GM04503 (cell line): ENCODE measurements at places on chromosomes 3 and 15.

DNA sequence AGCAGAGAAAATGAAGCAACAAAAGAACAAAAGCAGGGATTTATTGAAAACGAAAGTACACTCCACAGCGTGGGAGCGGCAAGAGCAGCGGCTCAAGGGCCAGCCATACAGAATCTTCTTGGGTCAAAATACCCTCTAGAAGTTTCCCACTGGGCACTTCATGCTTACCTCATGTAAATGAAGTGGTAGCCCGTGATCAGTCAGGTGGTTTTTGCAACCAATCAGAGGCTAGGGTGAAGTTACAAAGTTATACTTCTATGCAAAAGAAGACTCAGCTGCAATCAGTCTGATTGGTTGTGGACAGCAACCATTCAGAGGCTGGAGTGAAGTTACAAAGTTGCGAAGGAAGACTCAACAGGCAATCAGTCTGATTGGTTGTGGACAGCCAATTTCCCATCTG lies 37.8 kb upstream of the TRH start:
- DNase-seq, result peak; percentile 62

- peak; percentile 16 for DNase-seq
Measured at GRCh38 chr3:13301286-13301987, 118.7 kb downstream of the NUP210 start.

GRCh38 chr15:39579487-39580116 lies 1.3 kb upstream of the THBS1 start:
- DNase-seq, result peak; percentile 98

DNA sequence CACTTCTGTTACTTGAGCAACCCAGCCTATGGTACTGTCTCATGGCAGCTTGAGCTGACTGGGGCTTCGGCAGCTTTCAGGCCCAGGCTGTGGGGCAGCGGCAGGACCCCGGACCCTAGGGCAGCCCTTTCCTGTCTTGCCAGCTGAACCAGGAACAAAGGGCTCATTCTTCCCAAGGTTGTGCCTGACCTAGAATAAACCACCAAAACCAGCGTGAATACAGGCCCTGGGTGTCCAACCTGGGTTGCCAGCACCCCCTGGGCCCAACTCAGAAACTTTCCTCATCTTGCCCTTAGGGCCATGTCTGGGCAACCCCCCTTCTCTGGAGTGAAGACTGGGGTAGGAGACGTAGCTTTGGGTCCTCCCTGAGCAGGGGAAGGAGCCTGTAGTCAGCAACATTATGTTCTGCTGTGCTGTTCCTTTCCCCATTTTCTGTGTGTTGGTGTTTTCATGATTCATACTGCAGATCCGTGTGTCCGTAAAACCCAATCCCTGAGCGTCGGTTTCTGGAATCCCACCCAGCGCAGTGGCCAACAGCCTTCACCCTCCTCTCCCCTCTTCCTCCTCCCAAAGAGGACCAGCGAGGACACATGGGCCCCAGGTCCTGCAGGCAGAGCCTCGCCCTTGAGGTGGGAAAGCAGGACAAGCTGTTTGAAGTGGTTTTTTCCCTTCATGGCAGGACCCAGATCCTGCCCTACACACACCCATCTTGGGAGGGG lies 33.5 kb downstream of the TKT start:
- no peak for DNase-seq

DNA sequence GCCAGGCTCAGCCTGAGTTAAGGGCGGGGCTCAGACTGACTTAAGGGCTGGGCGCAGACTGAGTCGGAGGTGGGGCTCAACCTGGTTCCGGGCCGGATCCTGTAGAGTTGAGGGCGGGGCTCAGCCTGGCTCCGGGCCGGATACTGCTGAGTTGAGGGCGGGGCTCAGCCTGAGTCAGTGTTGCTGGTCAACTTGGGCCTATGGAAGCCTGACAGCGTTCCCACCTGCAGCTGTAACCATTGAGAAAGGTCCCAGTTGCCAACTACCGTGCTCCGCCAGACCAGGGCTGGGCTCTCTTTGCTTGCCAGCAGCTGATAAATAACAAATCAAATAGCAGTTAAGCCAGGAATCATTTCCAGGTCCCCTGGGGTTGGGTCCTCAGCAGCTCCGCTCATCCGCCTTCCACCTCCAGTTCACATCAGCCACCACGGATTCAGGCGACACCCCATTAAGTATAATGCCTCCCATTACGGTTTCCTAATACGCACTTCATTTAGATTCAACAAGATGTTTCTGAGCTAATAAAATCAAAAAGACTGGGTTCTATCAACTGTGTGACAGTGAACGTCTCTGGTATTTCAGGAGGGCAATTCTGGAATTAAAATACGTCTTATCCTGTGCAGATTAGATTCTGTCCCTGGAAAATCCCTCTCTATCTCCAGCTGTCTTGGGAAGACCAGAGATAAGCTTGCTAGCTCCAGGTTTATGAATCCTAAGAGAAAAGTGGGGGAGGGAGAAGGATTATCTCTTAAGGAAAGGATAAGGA lies 7.3 kb downstream of the GRIP2 start:
- DNase-seq, result no peak

GRCh38 chr15:59339252-59339672 lies 33.4 kb downstream of the MYO1E start:
- DNase-seq, result peak; percentile 42

DNA sequence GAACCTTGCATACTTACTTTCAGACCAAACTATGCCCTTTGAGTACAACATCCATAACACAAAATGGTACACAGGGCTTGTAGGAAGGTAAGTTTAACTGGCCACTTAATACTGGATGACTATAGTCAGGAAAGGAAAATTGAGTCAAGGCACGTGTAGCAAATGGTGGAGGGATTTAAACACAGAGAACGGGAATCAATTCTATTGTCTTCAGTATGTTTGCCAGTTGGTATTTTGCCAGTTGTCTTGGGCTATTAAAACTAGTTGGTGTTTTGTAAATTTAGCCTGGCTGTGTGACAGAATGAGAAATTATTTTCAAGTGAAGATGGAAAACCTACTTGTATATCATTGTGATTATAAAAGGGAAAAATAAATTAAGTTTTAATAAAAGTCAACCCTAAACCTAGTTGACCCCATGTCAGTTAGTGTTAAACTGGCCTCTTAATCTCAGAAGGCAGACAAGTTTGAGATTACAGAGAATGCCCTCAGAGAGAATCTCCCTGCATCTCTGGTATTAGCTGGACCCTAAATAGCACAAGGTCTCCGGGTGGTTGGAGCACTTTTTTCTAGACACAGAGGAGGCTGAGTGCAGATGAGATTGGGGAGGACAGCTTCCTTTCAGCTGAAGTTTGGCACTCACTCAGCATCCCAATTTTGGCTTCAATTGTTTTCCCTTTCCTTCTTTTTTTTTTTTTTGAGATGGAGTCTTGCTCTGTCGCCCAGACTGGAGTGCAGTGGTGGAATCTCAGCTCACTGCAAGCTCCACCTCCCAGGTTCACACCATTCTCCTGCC lies 91.2 kb downstream of the MB21D2 start:
- DNase-seq, result no peak

DNA sequence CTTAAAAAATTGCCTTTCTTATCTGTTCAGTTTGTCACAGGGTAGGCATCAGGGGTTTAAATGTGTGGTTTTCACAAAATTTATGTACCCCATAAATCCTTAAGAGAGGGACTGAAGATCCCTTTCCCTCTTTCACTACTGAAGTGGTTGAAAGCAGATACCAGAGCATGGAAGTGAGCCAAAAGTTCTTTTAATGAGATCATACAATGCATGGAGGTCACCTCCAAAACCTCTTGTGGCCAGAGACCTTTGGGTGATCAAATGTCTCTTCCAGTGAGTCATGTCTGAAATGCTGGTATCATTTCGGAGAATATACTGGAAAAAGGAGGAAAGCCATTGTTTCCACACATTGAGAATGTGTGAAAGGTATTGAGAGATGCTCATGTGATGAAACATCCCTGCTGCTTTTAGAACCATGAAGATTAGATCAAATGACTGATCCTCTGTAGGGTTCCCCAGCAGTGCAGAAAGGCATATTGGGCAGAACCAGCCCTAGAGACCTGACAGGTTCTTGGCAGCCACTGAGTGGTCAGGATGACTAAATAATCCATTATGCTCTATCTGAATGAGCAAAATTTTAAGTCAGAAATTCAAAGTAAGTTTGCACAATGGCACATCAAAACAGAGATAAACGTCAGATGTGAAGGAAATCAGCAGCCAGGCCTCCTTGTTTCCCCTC lies 165.8 kb upstream of the SLC2A2 start:
- DNase-seq, result peak; percentile 63

DNA sequence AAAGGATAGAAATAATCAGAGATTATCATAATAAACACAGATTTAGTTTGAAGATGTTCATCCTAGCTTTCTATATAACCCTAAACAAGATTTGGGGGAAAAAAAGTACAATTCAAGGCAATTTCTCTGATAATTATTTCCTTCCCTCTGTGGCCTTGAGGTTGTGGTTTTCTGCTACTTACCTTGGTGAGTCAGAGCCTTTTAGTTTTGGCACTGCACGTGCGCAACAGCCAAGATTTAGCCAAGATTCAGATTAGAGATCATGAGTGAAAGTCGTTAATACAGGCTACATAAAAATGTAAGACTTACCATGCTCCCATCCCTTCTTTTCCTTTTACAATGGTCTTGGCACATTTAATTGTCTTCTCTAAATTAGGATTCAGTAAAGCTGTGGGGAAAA lies 6.7 kb downstream of the LYZL4 start:
- DNase-seq, result no peak

DNA sequence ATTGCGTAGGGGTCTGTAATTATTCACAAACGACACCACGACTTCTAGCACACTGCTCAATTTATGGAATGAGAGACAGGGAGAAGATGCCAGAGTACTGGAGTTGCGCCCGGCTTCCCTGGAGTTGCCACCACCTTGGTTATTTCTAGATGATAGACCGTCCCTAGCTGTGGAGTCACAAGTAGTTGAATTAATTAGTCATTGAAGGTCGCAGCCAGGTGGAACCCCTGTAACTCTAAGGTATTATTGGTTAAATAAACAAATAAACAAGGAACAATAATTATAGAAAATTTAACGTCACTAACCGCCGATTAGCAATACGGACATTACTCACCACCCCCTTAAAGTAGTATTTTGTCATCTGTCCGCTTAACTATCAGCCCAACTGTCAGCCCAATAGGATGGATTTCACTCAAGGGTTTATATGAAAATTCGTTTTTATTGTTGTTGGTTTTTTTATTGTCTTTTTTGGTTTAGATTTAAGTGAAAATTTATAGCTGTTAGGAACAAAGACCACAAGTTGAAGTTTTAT lies 911 bp upstream of the AZI2 start:
- no peak for DNase-seq

GRCh38 chr3:178480795-178481194 lies 55.4 kb upstream of the KCNMB2 start:
- DNase-seq, result no peak

GRCh38 chr15:62280625-62281024 lies 115.5 kb upstream of the C2CD4B start:
- no peak for DNase-seq

DNA sequence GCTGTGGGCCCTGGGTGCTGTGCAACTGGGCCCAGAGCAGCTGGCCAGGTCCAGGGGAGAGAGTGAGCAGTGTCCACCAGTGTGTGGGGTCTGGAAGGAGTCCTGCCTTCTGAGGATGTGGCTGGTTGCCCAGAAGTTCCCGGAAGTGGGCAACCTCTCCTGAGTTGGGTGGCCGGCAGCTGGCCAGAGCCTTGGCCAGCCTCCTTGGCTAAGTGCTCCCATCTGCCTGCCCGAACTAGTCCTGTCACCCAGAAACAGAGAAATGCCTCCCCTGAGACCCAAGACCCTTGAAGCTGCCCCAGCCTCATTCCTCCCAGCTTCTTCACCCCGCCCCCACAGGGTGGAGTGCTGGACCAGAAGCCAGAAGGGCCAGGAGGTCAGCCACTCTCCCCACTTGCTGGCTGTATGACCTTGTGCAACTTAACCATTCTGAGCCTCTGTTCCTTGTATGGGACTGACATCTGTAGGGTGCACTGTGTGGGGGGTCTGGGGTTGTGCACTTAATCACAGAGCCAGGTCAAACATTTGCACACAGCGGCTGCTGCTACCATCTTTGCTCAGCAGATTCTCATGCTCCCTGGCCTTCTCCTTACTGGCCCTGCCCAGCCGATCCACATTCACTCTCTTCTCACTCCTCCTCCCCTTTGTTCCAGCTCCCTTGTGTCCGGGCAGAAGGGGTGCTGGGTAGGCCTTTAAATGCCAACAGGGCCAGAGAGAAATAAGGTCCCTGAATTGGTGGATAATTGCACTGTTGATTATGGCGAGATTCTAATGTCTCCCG lies 7.5 kb upstream of the ALAS1 start:
- peak; percentile 39 for DNase-seq

GRCh38 chr3:39141171-39141995 lies 12.0 kb downstream of the CSRNP1 start:
- DNase-seq, result no peak

DNA sequence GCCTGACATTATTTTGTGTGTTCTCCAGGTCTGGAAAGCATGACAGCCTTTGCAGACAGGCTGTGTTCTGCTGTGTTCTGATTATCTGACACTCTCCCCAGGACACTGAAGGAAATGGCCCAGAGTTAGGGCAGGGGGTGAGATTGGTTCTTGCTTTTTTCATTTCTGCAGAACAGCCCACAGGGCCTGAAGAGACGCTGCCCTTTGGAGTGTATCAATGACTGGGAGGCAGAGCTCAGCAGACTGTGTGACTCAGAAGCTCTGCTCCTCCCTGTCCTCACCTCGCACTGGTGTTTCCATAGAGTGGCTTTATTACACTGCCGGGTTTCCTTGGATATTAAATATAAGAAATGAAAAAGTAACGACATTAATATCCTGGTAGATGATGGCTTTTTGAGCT lies 523.6 kb downstream of the NTRK3 start:
- DNase-seq, result no peak

DNA sequence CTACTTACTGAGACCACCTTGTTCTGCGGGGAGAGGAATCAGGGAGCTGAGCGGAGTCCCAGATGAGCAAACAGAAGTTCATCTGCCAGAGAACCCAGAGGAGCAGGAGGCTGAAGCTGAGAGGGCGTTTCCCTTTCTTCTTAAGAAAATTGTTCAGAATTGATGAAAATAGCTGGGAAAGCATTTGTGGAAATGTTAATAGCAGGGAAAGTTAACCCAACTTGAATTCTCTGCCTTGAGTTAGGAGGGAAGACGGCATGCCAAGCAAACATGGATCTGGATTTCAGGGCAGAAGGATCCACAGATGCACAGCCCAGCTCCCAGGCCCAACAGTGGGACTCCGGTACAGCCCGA lies 23.2 kb downstream of the CRABP1 start:
- no peak for DNase-seq

DNA sequence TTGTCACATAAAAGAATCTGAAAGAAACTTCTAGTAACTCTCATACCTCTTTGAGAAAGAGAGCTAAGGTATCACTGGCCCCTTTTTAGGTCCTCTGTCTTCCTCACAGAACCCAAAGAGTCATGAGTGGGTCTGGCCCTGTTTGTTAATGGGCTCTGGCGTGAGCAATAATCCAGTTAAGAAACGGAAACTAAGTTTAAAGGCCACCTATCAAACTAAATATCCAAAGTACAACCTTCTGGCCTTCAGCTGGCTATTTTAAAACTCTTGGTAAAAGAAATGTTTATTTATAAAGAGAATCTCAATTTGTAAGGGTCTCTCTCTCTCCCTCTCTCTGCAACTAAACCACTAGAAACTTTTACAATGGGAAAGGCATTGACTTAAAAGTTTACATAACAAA lies 71.0 kb upstream of the STRIT1 start:
- DNase-seq, result no peak

GRCh38 chr3:6220447-6220846 lies 640.5 kb upstream of the GRM7 start:
- DNase-seq, result no peak

- no peak for DNase-seq
Measured at GRCh38 chr3:123696808-123697207, 112.0 kb upstream of the HACD2 start.
